ENCODE measurements at places on chromosomes 1 and 21.
A peak's percentile ranks its signal among the peaks of the same experiment; 100 is the strongest.

- no peak for DNase-seq
Measured at GRCh38 chr1:247224822-247225221, 31.1 kb upstream of the VN1R5 start.

DNA sequence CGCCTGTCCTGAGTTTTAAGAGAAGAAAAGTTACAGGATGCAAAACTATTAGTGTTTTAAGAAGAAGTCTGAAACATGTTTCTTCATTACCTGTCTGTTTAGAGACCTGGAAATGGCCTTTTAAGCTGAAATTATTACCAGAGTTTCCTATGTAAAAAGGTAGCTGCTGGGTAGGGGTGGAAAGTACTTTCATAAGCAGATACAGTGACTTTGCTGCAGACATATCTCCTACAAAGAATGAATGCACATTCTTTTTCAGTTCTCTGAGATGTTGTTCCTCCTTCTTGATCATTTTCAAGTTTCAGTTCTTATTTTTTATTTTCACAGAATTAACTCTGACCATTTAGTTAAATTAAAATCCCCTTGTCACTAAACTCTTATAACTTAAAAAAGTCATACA, 1329.6 kb downstream of the KCNT2 start:
- DNase-seq, result no peak

GRCh38 chr1:3000671-3001470, 20.4 kb upstream of the ACTRT2 start:
- DNase-seq, result no peak

- DNase-seq, result no peak
Measured at GRCh38 chr1:156172696-156173470, 19.5 kb downstream of the SEMA4A start.

- no peak for DNase-seq
Measured at GRCh38 chr1:30688920-30689794, 34.2 kb downstream of the MATN1 start.

DNA sequence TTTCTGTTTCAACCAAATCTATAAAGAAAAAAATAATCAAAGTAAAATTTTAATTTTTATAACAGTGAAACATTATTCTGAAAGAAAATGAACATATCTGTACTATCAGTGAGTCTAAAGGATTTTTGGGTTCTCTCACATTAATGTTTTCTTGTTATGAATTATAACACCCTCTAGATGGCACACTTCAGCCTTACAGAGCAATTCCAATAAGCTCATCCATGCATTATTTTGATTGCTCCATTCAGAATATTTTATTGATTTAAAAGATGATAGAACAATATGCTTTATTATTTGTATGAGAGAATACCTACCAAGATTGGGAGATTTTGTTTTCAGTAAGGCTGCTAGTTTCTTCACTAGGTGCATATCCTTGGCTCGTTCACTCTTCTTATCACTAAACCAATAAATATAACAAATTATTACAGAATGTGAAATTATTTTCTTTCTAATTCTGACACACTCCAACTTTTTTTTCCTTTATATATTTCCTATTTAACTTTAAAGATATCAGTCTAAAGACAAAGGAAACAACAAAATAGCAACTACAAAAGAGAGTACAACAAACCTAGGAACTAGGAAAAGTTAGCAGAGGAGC, 82.4 kb downstream of the RAB3GAP2 start:
- peak; percentile 31 for DNase-seq

GRCh38 chr1:83764209-83764608, 234.7 kb downstream of the TTLL7 start:
- no peak for DNase-seq

DNA sequence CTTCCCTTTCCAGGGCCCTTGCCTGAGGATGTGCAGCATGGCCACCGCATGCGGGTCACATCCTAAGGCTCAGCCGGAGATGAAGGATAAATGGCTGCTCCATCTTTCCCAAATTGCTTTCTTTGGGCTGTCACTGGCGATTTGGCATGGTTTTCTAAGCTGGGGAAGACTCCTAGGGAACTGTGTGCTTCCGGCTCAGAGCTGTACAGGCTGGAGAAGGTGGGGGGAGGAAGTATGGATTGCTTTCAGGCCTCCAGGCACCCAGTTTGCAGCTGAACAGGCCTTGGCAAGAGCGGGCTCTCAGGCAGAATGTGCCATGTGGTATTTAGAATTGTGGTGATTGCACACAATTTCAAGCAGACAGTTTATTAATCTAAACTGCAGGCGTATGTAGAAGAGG, 48.9 kb downstream of the TMEM53 start:
- no peak for DNase-seq

DNA sequence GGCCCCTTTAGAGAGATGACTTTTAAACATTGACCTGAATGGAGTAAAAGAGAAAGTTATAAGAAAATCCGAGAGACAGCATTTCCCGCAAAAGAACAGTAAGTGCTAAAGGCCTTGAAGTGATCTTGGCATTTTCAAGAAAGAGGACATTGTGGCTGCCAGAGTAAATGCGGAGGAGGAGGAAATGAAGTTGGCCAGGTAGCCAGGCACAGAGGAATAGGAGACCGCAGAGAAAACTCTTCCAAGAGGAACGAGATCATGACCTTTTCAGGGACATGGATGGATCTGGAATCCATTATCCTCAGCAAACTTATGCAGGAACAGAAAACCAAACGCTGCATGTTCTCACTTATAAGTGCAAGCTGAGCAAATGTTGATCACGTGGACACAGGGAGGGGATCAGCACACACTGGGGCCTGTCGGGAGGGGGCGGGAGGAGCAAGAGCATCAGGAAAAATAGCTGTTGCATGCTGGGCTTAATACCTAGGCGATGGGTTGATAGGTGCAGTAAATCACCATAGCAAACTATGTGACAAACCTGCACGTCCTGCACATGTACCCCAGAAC, 49.7 kb downstream of the EEIG2 start:
- no peak for DNase-seq

GRCh38 chr1:55275151-55275748, 60.1 kb upstream of the USP24 start:
- DNase-seq, result no peak
